ENCODE measurements at places on chromosomes 5 and 9.
A peak's percentile ranks its signal among the peaks of the same experiment; 100 is the strongest.

- no peak for DNase-seq
Observed at GRCh38 chr5:148963664-148964063, 99.2 kb downstream of the SH3TC2 start.

- no peak for DNase-seq
Observed at GRCh38 chr5:151431666-151432065, 15.7 kb upstream of the SLC36A1 start.

DNA sequence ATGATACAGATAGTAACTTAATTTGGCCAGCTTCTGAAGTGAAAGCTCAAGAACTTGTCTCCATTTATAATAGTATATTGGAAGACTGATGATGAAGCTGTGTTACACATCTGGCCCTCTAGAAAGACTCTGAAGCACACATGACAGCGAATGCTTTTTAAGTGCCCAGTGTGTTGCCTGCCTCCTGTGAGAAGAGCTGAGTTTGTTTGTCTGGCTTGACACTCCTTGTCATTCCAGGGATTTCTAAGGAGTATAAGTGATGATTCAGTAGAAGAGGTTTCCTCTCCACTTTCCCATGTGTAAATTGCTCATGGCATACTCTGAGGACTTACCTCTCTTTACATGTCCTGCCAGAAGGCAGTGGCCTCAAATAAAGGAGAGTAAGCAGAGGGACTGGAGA, 30.4 kb upstream of the LRRTM2 start:
- DNase-seq = no peak

DNA sequence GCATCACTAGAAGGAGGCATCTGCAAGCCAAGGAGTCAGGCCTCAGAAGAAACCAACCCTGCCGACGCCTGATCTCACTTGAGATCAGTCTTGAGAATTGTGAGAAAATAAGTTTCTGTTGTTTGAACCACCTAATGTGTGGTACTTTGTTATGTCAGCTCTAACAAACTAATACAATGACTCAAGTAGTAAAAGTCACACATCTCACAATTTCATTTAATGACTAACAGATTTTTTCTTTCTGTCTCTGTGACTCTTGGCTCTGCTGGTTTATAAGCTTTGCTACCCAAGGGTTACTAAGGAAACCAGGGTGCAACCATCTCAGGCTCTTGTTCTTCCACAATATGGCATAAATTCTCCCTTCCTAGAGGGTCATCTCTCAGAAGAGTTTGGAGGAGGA, 315.8 kb upstream of the GRAMD2B start:
- DNase-seq = no peak

GRCh38 chr5:81301271-81302015, at the start of gene ZCCHC9:
Gene ZCCHC9, plus strand, starts transcription at chr5:81301587. Its CDS starts 3,171 bp downstream, at chr5:81304758.
- DNase-seq = peak; percentile 97

DNA sequence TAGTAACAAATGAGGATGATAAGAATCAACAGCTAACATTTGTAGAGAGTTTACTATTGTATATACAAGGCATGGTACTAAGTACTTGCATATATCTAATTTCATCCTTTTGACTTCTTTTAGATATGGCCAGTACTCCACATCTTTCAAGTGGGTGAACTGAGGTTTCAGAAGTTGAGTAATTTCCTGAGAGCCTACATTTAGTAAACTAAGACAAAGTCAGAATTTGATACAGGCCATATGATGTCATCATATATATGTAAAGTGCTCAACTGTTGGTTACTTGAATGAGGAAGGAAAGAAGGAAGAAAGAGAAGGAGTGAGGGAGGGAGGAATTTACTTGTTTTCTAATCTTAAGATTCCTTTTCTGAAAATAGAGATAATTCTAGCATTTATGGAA, 52.8 kb downstream of the GRIA1 start:
- no peak for DNase-seq

DNA sequence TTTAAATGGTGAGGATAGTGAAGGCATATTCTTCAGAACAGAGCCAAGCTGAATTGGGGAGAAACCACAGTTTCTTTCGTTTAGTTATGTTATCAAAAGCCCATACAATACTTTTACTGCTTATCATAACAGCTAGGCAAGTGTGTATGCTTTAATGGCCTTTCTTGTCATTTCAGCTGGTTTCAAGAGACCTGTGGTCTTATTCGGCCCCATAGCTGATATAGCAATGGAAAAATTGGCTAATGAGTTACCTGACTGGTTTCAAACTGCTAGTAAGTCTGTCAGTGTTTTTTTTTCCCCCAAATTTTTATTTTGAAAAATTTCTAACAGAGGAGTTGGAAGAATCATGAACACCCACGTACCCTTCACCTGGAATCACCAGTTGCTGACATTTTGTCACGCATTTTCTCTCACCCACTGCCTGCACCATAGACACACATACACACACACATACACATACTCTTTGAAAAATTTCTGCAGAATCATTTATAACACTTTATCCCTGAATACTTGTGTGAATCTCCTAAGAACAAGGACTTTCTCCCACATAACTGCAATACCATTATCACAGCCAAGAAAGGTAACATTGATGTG, 63.7 kb downstream of the TJP2 start:
- DNase-seq = no peak

DNA sequence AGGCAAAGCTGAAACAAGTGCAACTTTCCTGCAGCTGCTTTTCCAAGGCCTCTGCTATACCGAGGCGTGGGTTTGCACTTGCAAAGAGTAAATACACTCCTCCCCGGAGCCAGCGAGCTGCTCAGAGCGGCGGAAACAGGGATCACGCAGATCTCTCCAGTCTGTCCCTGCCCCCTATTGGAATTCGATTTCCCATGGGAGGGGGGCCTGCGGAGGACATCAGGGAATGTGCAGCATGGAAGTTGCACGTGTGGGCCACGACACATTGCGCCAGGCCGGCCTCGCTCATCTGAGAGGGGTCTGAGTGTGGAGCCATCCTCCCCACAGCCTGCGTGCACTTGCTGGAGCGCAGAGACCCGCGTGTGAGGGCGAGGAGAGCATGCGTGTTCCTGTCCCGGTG, 104.3 kb upstream of the PHYKPL start:
- no peak for DNase-seq

GRCh38 chr5:76615759-76616158, 7.4 kb downstream of the F2RL2 start:
- no peak for DNase-seq

DNA sequence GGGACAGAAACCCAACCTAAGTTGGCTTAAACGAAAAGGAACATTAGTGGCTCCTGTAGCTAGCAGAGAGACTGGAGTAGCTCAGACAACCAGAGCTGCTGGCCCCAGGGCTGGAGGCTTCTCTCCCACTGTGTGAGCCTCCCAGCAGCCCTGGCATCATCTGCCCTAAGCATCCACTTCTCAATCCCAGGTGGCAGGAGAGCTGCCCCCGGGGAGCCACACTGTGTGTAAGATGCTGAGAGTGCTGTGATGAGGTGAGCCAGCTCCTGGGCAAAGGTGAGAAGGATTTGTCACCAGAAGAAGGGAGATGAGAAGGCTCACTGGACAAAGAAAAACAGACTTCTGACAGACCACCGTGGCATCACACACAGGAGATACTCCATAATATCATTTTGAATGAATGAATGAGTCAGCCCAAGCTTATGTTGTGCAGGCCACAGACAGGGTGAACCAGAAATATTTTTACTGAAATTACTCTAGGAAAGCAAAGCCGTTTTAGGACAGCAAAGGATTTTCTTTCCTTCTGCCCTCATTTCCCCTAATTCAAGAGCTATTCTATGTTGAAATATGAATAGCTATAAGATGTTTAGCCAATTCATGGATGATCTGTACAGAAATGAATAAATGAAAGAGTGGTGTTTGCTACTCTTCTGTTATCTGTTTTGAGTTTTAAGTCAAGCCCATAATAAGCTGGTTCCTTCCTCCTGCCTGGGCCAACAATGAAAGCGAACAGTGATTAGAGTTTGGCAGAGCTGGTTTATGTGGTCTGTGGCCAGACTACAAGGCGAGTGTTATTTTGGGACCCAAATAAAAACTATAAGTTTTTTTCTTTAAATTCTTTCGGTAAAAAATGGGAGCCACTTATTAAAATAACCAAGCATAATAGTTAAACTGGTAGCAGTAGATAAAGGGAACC, 57.4 kb upstream of the ECM2 start:
- no peak for DNase-seq

GRCh38 chr9:4614627-4615026, 47.5 kb upstream of the PLPP6 start:
- no peak for DNase-seq

GRCh38 chr5:77761606-77762005, 14.5 kb downstream of the TBCA start:
- DNase-seq = no peak

- peak; percentile 71 for DNase-seq
Observed at GRCh38 chr5:110625376-110625999, 101.0 kb downstream of the TMEM232 start.

DNA sequence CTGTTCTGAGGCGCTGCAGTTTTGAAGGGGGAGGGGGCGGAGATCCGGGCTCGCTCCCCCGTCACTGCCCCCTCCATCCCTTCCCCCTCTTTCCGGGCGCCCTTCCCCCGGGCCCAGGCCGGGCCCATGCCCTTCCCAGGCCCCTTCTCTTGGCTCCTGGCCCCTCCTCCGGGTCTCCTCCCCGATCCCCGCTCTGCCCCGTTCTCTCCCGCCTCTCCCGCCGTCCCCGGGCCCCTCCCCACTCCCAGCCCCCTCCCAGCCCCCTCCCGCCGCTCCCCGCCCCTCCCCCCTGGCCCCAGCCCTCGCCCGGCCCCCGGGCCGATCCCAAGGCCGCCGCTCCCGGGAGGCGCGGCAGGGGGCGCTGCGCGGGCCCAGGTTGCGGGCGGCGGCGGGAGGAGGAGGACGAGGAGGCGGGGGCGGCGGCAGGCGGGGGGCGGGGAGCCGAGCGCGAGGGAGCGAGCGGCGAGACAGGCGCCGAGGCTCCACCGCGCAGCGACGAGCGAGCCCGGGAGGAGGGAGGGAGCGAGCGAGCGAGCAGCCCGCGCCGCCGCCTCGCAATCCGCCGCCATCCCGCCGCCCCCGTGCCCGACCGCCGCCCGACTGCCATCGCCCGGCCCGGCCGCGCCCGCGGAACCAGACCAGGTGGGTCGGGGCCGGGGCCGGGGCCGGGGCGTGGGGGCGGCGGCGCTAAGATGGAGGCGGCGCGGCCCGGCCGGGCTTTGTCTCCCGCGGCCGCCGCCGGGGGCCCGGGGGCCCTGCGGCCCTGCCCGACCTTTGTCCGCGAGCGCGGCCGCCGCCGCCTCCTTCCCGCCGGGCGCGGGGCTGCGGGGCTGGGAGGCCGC, at the start of gene PRRC2B:
TSS of gene PRRC2B (plus strand) at position 465 of the 842 bp plus-strand sequence. CDS start 36,059 bp downstream, outside the sequence.
- DNase-seq = peak; percentile 96

GRCh38 chr5:172820046-172820767, 13.8 kb upstream of the ERGIC1 start:
- no peak for DNase-seq

DNA sequence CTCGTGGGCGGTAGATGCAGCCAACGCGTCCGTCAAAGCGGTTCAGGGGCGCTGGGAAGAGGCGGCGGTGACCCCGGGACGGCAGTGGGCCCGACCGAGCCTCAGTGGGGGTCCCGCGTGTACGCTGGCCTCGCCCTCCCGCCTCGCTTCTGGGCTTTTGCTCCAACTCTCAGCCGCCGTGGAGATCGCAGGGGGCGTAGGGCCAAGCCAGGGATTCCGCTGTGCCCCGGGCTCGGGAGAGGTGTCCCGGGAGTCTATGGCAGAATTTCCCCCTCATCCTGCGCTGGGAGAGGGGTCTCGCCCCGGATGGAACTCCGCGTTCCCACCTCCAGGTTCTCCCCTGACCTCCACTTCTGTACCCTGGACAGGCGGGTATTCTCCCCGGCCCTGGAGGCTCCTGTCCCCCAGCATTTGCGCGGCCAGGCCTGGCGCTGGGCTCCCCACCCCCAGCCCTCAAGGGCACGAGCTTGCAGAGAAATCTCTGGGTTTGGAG, 131.9 kb downstream of the MRPL36 start:
- DNase-seq = peak; percentile 59

DNA sequence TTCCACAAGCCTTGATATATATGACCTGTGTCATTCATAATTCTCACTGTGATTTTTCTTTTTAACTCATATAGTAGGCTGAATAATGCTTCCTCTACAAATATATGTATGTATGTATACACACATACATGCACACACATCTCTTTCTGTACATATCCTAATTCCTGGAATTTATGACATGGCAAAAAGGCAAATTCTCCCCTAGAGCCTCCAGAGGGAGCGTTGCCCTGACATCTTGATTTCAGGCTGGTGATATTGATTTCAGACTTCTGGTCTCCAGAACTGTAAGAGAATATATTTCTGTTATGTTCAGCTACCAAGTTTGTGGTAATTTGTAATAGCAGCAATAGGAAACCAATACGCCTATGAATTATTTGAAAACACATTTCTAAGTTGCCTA, 166.6 kb upstream of the GAS1 start:
- no peak for DNase-seq

DNA sequence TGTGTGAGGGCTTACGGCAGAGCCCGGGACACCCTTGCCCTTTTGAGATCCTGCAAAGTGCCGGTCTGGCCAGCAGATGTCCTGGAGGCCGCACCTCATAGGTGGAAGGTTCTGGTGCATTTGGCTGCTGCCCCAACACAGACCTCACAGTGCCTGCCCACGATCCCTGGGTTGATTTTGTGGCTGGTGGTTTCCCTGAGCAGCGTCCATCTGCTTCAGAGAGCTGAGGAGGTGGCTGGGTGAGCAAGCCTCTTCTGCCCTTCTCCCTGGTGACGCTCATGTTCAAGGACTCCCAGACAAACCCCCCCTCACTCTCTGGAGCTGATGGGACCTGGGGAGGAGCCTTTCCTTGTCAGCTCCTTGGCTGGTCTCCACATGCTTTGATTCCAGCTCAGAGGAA, 18.9 kb downstream of the BNIP1 start:
- no peak for DNase-seq

- no peak for DNase-seq
Observed at GRCh38 chr5:159041444-159042198, 58.1 kb downstream of the EBF1 start.

DNA sequence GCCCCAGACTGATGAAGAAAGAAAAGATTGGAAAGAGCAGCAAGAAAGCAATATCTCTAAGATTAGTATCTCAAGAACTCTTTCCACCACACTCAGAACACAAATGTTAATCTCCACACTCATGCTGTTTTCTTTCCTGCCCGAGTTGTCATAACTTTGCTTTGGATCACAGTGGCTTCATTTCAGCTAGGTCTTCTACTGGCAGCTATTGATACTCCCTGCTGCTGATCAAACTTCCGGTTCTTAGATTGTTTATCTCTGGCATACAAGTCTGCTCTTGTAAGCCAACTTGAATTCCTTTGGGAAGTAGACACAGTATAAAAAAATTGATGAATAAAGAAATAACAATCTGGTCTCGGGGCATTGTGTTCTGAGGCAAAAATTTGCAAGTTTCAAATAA, 77.7 kb upstream of the SPEF2 start:
- DNase-seq = no peak

GRCh38 chr5:119071561-119071995, 691 bp downstream of the DMXL1 start:
- DNase-seq = no peak

- DNase-seq = peak; percentile 62
Observed at GRCh38 chr5:55324815-55325418, 17.1 kb downstream of the MTREX start.

- DNase-seq = peak; percentile 7
Observed at GRCh38 chr9:24464319-24464951, 81.3 kb downstream of the IZUMO3 start.

GRCh38 chr9:107161338-107161737, 121.7 kb upstream of the RAD23B start:
- peak; percentile 87 for DNase-seq
